ENCODE measurements at places on chromosomes 12 and 14. TPM values are rescaled to one million over a fixed set of nuclear protein-coding genes. Genes with fewer than 3 reads are reported as not detected.

DNA sequence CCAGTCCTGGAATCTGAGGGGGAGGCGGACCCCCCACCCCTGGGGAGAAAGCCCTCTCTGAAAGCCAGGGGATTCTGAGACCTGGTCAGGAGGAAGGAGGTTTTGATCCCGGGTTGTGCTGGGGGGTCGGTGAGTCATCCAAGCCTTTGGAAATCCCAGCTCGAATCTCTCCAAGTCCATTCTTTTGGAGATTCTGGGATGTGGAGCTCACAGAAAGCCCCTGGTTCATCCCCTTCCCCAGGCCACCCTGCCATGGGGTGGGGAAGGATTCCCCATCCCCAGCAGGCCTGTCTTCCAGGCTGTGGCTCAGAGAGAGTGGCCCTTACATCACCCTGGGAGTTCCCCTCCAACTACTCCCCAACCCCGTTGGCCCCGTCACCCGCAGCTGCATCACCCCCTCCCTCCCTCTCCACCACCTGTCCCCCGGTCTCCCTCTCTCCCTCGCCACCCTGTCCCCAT is 14.3 kb downstream of the EXOC3L4 start:
- DNase-seq: no peak

DNA sequence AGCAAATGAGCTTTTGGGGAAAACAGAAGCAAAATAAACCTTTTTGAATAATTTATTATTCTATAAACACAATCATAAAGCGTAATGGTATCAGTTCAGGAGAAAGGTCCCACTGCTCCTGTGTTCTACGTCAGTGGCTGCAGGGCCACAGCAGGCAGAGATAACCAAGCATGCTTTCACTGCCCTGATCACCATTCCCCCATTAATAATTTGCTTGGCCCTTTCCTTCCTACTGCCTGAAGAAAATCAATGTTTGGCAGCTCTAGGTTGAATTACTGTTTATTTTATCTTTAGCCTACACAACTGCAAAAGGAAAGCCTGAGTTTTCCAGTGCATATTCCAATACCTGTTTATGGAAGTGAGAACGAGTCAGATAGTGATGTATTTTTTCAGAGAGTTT is 369.9 kb downstream of the DIO2 start:
- DNase-seq: peak; percentile 50

DNA sequence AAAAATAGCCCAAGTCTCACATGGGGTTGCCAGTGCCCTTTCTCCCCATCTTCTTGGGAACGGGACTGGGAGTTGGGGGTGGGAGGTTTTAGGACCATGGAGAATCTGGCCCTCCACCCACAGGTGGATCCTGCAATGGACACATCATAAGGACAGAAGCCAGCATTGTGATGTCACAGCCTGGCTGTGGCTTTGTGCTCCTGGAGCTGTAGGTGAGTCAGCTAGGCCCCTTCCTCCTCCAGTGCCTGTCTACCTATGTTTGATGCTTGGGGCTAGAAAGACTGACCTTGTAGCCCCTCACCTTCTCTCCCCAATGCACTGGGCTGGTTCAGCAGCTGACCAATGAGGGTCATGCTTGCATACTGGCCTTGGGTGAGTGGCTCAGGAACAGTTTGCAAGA is at the start of gene CCDC197:
Gene CCDC197 (plus strand): TSS at position 220 of the 400 bp plus-strand sequence. CDS start 831 bp downstream, outside the sequence.
- DNase-seq: no peak

GRCh38 chr12:120820884-120821510 is 83.2 kb downstream of the SPPL3 start:
- no peak for DNase-seq

- DNase-seq: no peak
Measured at GRCh38 chr12:29082522-29082921, 66.6 kb upstream of the FAR2 start.

GRCh38 chr12:104533134-104533533 is 76.4 kb downstream of the CHST11 start:
- no peak for DNase-seq

GRCh38 chr14:103099733-103100280 is 5.3 kb downstream of the EXOC3L4 start:
- no peak for DNase-seq

Gene IL31
- not detected for total RNA-seq

Gene NRXN3
- total RNA-seq: 0.20 TPM

Gene IAPP
- 0.25 TPM for total RNA-seq

Gene SPTB
- 0.35 TPM for total RNA-seq

Data from left lobe of liver (tissue), 2 donors.